ENCODE measurements at places on chromosomes 2 and 18.

GRCh38 chr18:71808616-71809015 is 735.5 kb downstream of the CBLN2 start:
- DNase-seq: no peak

GRCh38 chr2:66729416-66730330 is 294.7 kb downstream of the MEIS1 start:
- no peak for DNase-seq

DNA sequence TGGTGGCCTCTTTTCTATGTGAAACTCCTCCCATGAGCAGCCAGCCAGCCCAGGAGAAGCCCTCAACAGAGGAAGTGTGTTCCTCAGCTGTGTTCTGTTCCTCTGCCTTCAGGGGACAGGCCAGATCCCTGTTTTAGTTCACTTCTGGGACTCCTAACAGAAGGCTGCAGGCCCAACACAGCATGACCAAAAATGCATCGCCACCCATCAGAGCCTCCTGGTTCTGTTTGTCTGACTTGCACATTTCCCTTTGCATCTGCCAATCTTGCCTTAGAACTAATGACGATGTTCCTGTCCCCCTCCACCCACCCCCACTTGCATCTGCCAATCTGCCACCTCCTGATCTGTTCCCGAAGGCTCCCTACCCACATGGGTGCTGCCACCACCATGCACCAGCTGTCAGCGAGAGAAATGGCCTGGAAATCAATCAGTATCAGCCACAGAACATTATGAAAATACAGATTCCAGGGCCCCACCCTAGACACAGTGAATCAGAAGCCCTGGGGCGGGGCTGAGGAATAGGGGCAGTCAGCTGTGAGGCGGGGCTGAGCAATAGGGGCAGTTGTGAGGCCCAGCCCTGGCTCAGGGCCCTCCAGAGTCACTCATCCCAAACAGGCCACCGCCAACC is 51.0 kb downstream of the FAM168B start:
- DNase-seq: no peak

GRCh38 chr2:238851761-238852160 is 3.9 kb downstream of the TWIST2 start:
- DNase-seq: no peak

DNA sequence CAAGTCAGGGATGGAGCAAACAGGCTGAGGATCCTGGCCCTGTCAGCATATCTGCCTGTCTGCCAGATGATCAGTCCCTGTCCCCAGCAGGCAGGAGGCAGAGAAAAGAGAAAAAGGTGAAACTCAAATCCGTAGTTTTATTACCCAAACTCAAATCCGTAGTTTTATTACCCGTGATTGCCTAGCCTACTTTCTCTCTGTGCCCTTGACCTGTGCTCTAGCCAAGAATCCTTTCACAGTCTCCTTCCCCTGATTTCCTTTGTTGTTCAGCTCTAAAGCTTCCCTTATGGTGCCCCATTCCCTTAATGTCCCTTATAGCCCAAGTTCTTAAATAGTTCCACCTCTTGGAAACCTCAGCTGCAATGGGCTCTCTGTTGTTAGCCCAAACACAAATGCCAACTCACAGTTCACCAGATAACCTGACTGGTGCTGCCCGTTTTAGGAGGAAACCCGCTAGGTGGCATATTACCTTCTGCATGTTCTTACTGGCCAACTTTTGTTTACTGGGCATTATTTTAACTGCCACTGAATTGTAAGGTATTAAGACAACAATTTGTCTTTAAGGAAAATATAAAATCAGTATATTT is 125.7 kb upstream of the FZD5 start:
- no peak for DNase-seq

- no peak for DNase-seq
Observed at GRCh38 chr18:73235921-73236320, 368.1 kb upstream of the NETO1 start.

GRCh38 chr2:70817284-70817954 is 3.0 kb downstream of the CLEC4F start:
- DNase-seq: no peak

DNA sequence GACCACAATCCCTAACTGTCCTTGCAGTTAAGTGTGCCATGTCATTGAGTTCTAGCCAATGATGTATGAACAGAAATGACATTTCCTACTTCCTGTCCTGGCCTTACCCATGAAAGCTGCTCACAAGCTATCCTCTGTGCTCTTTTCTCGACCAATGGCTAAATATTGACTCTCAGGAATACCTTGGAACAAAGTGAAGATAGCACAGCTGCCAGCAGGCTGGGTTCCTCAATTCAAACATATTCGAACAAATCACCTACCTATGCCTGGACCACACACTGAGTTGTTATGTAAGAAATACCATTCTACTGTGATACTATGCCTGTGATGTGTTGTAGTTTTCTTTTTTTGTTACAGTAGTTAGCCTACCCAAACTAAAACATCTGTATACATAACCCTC is 65.1 kb downstream of the GAREM1 start:
- DNase-seq: no peak

GRCh38 chr2:198339116-198339515 is 534.7 kb downstream of the PLCL1 start:
- no peak for DNase-seq

DNA sequence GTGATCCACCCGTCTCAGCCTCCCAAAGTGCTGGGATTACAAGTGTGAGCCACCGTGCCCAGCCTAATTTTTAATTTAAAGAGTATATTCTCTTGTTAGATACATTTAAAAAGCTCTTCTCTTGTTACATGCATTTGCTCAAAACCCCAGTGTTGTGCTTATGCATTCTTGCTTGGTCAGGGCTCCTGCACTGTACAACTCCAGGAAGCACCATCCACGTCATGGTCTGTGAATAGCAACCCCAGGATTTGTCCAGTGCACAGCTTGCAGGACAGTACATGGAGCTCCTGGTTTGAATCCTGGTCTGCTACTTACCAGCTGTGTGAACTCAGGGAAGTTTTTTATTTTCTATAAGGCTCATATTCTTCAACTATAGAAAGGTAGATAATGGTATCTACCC is 80.8 kb downstream of the MDH1 start:
- DNase-seq: no peak

GRCh38 chr2:103879101-103879500 is 974.8 kb upstream of the POU3F3 start:
- no peak for DNase-seq

DNA sequence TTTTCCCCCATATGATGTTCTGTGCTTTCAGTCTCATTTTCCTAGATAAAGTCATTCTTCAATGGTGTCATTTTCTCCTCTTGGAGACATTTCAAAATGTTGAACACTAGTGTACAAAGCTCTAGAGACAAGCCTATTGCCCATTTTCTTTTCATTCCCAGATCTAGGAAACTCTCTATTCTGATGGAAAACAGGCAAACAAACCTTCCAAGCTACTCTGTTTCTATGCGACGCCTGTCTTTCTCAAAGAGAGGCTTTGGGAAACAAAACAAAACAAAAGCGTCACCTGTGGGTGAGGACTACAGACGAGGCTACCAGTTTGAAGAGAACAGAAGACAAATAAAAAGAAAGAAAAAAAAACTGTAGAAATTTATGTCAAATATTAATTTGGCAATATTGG is 311.0 kb downstream of the CBLN2 start:
- no peak for DNase-seq

- DNase-seq: peak; percentile 76
Observed at GRCh38 chr2:173134703-173135102, 59.1 kb downstream of the MAP3K20 start.

DNA sequence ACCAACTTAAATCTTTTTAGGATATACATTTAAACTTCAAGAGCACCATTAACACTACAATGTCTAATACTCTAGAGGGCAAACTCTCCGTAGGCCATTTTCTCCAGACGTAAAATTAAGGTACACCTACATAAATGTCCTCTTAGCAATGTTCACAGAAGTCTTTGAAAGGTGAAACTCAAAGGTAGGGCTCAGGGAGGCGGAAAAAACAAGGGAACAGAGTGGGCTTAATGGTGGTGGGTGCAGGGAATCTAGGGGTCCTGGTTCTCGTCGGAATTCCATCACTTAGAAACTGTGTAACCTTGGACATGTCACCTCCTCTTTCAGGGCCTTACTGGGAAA is 668 bp downstream of the NFU1 start:
- DNase-seq: peak; percentile 12

DNA sequence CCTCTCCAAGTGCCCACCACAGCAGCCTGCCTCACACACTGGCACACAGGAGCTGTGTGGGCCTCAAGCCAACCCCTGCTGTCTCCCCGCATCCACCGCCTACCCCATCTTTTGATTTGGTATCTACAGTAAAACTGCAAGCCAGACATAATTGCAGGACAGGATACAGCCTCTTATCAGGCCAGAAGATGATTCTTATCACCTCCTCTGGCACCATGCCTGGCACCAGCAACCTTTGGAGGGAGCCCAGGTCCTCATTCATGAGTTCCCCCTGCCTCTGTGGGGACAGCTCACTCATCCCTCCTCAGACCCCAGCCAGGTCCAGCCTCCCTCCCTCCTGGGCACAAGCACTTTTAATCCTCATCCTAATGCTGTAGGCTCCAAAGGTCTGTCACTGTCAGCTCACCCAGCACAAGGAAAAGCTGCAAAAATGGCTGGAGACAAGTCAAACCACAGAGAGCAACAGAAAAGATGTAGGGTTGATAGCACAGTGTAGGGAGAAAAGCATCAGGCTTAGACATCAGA is 9.7 kb downstream of the RAB11FIP5 start:
- no peak for DNase-seq

GRCh38 chr18:12840382-12840781 is 43.7 kb downstream of the PTPN2 start:
- DNase-seq: no peak

GRCh38 chr2:145764631-145765030 is 1244.7 kb upstream of the ZEB2 start:
- no peak for DNase-seq

GRCh38 chr18:52451256-52451655 is 111.3 kb downstream of the DCC start:
- DNase-seq: no peak

GRCh38 chr2:164145093-164145987 is 409.5 kb upstream of the FIGN start:
- no peak for DNase-seq

DNA sequence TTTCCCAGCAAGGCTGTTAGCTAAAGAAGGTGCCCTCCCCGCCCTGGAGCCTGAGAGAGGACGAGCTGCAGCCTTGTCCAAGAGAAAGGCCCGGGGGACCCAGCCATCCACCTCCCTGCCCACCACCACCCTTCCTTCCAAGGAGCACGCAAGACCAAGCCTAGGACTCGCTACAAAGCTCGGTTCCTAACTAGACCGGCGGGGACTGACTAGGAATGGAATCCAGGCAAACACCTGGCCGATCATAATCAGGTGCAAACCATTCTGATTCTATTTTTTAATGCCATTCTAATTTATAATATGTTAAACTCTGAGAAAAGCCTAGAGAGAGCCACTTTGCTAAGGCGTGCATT is 19.7 kb upstream of the TUBB6 start:
- no peak for DNase-seq

DNA sequence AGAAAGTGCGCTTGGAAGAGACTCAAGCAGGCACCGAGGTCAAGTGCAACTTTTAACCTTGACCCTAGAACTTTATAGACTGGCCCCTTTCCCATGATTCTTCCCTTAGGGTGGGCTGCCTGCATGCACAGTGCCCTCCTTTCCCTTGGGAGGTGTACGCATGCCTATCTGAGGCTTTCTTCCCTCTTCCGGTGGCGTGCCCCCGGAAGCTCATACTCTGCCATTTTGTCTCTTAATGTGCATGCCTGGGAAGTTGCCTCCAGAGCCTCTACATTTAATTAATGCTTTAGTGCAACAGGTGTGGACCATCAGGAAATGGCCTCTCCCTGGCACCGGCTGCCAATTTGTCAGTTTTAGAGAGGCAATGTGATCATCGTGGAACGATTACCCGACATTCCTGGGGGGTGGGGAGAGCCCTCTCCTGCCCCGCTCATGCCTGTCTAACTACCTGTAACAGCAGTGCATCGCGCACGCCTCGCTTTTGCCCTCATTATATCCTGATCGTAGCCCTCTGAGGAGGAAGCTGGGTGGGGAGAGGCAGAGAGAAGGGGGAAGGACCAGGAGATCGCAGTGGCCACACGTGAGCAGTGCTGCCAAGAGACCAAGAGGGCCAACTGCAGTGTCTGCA is 194.8 kb downstream of the TFCP2L1 start:
- no peak for DNase-seq

- no peak for DNase-seq
Observed at GRCh38 chr2:20421988-20422370, 24.9 kb upstream of the RHOB start.

GRCh38 chr18:56326336-56327072 is 311.9 kb downstream of the TXNL1 start:
- no peak for DNase-seq

DNA sequence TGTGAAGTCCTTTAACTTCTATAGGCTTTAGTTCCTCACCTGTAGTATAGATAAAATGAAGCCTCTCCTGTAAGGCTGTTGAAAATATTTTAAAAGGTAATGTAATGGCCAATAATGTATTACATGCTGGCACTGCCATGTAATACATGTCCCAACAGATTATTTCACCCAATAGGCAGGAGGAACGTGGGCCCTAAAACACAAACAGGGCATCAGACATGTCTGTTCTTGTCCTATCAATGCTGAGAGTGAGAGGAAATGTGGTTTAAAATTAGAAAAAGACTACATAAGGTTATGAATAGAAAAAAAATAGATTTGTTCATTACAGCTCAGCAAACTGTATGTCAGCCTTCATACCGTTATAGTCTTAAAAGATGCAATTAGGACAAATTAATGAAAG is 492.7 kb upstream of the DDX18 start:
- no peak for DNase-seq

DNA sequence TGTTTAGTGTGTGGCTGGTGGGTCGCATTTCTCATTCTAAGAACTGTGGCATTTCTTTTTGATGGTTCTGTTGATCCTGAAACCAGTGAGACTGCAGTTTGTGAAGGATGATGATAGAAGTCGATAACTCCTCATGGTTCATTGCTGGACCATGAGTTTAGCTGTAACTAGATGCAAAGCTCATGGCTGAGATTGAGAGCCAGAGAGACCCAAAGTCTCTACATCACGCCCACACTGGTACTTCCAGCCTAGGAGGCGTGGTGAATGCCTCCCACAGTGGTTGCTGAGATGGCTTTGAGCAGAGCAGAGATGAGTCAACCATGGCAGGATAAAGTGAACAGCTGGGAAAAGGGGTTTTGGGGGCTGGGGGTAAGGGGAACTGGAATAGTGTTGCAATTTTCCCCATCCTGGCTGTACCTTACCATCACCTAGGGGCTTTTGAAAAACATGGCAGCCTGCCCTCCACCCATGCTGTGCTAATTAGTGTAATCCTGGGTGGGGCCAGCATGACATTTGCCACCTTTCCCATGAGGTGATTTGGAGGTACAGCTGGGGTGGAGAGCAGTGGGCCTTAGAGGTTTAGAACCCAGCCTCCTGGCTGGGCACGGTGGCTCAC is 24.1 kb downstream of the INPP4A start:
- peak; percentile 65 for DNase-seq

GRCh38 chr2:23385351-23385747 is 370 bp downstream of the KLHL29 start:
- DNase-seq: peak; percentile 33

GRCh38 chr2:239880396-239880795 is 144.7 kb downstream of the NDUFA10 start:
- no peak for DNase-seq

Measured in suppressor macrophage (primary cell).